HFFc6 (cell line): ENCODE measurements at places on chromosomes 2 and 18.

- no peak for DNase-seq
These were observed 42.5 kb downstream of the PIEZO2 start for GRCh38 chr18:11106894-11107293.

DNA sequence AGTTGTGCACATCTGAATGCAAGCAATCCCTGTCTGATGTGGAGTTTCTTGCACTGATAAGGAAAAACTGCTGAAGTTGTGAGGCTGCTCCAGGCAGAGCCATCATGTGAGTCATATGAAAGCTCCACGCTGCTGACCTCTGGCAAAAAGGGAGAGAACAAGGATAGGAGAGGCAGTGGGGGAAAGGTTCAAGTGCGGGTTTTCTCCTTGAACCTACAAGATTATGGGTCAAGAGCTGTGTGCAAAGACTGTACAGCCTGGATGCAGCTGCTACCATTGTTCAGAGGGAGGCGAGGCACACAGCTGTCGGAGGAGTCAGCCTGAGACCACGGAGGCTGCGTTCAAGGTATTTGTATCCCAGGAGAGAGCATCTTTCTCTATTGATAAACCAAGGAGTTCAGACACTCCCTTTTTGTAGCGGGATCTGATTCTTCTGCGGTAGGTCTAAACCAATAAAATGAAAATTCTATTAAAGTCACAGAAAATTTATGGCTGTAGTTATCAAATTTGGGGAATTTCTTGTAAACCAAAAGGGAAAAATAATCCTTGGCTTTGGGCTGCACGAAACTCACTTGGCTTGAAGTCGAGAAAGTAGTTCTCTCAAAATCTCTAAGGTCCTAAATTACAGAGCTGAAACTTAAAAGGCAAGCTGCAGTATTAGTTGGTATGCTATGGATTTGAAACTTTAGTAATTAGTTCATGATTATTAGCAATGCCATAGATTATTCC, at the start of gene CDK15:
Gene CDK15, plus strand, starts transcription at position 96 of the 729 bp plus-strand sequence. Its CDS starts 128 bp downstream, at position 224.
- peak; percentile 60 for DNase-seq

- DNase-seq, result peak; percentile 10
These were observed 72.9 kb downstream of the ZBTB7C start for GRCh38 chr18:48336332-48336731.

- no peak for DNase-seq
These were observed 72.6 kb downstream of the EPAS1 start for GRCh38 chr2:46369783-46370182.

- DNase-seq, result peak; percentile 43
These were observed 3.7 kb upstream of the BCL2L11 start for GRCh38 chr2:111116843-111117597.

DNA sequence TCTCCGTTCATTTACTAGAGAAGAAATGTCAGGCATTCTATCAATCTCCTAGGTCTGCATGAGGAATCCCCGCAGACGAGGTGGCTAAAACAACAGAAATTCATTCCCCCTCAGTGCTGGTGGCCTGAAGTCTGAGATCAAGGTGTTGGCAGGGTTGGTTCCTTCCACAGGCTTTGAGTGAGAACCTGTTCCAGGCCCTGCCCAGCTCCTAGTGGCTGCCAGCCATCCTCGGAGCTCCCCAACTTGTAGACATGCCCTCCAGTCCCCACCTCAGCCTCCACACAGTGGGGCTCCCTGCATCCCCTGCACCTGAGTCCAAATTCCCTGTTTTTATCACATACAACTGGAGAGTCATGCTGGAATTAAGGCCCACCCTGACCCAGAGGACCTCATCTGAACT, 145.3 kb upstream of the ALKAL2 start:
- no peak for DNase-seq

DNA sequence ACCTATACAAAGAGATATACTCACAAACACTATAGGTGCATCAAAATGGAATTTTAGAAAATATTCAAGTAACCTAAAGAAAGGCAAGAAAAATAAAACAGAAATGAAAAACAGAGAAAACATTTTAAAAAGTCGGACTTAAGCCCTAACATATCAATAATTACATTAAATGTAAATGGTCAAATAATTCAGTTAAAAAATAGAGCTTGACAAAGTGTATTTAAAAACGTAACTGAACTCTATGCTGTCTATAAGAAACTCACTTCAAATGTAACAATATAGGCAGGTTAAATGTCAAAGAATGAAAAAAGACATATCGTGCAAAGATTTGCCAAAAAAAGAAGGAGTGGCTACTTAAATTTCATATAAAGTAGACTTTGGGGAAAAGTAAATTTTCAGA, 163.9 kb downstream of the ACOXL start:
- DNase-seq, result no peak

DNA sequence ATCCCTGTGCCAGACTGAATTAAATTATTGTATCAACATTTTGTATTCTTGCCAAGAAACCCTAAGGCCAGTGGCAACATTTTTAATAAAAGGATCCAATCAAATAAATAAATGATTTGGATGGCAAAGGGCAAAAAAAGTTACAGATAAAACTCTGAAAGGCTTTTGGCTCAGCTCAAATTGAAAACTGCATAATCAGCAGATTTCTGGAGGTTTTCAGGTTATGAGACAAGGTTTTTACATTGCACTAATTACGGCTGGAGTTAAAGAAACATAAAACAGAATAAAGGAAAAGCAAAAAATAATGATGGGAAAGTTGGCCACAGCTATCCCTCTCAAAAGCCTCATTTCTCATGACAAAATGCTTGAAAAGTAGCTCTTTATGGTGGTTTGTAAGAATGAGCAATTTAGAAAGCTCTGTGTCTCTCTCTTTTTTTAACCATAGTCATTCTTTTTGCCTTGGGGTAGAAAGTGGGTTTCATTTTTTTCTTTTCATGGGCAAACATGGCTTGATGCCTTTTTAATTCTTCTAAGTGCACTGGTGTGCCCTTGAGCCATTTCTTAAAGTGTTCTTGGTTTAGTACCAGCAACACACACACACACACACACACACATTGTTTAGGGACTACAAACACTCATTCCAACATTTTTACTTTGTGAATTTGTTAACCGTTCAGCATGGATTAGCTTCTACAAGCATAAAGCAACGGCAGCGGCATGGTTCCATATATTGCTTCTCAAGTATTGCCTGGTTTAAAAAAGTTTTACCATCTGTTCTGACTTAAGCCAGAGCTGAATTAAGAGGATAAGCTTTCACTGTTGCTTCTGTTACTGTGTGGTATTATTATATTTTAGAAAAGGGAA, 747.1 kb upstream of the FSHR start:
- DNase-seq, result no peak

DNA sequence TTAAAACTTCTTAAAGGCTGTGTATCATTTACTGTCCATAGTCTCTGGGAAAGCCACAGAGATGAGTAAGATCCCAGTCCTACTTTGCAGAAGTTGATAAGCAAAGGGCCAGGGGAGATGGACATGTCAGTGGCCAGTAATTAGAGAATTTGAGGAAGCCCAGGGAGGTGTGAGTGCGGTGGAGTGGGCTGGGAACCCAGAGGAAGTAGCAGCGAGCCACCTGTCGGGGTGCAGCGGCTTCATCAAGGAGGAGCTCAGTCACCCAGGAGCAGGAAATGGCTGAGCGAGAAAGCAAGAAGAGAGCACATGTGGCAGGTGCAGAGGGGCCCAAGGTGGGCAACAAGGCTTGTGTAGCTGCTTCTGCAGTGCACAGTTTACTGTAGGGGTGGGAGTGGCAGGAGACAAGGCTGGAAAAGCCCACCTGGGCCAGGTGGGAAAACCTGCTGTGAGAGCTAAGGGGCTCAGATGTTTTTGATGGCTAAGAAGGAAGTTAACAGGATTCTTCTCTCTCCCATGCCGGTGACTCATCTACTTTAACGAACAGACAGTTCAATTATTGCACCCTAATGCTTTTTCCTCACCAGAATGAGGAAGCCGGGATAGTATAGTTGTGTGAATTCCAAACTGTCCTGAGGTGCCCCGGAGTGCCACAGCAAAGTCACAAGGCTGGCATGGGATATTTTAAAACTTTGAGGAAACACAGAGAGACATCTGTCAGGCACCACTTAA, 34.8 kb upstream of the MGAT5 start:
- no peak for DNase-seq

GRCh38 chr2:86225581-86225980, 26.3 kb downstream of the MRPL35 start:
- DNase-seq, result no peak

DNA sequence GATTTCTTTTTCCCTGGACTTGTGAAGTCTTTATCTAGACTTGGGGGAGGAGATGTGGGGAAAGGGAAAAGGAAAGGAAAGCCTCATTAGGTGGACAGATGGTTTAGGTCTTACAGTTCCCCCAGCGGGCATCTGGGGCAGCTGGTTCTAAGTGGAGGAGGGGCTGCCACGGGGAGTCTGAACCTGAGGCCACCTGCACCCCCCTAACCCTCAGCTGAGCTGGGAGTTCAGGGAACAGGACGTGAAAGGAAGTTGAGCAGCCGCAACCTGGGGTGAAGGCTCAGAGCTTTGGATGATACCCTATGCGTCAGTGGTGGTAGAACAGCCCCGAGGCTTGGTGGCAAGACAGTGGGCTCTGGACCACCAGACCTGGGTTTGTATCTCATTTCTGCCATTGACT, 26.8 kb downstream of the ITM2C start:
- no peak for DNase-seq

GRCh38 chr2:207428573-207428972, 101.2 kb upstream of the CREB1 start:
- DNase-seq, result no peak

DNA sequence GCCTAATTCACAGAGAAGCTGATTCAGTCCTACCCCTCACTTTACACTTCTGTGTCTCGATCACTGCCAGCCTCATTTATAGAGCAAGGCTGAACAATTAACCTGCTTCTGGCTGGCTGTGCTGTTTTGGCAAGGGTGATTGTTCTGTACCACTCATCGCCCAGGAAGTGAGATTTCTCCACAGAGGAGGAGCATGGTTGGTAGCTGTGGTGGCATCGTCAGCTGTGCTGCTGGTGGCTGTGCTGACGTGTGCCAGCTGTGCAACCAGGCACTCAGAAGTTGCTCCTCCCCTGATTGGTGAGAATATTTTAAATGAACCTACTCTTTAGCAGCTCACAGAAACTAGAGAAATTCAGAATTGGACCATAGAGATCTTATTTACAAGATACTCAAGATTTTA, 158.3 kb downstream of the EML6 start:
- DNase-seq, result no peak

DNA sequence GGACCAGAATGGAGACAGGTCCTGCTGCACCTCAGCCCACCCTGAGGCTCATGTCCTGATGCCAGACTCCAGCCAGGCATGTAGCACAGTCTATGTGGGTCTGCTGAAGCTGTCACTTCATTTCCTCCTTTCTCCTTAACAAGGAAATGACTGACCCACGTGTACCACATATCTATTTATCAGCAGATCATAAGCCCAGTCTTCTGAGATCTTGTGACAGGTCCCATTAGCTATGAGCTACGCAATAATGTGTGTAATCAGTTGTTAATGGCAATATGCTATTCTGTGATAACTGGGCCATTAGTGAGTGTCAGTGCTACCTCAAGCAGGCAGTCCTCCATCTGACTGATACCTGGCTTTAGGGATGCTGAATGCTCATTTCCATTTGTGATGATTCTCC, 615.3 kb downstream of the BCL11A start:
- no peak for DNase-seq

DNA sequence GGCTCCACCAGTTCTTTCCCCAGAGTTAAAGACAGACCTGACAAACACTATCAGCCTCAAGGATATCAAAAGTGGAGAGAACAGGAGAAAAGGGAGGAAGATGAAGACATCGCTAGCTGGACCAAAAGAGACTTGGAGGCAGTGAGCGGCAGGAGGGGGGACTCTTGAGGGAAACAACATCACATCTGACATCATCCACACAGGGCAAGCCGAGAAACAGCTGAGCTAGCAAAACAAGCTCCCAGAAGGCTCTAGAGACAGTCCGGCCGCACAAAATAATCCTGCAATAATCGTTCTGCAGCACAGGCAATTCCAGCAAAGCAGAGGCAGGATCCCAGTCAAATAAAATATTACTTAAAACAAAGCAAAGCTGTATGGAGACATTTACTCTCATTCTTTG, 239.8 kb downstream of the EN1 start:
- no peak for DNase-seq

DNA sequence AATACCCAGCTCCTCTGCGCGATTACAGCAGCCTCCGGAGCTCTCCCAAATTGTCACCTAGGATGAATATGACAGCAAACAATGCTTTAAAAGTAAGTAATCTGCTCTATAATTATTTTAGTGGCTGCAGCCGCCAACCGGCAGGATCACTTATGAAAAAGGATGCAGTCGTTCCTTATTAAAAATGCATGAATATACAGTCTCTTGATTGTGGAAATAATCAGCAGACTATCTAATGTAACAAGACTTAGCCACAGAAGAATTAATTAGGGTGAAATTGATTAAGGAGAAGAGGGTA, 71.8 kb upstream of the STPG4 start:
- DNase-seq, result no peak

DNA sequence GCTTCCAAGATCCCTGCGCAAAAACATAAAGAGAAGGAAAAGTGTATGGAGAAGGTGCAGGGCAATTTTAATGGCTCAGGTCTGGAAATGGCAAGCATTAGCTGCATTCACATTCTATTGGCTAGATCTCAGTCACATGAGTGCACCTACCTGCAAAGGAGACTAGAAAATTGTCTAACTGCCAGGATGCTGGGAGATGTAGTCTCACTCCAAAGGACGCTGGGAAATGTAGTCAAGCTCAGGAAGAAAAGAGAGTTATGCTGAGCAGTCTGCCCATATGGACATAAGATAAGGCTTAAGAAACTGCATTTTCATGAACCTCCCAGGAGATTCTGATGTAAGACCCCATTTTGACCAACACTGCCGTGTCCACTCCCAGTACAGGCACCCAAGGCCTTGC, 9.5 kb upstream of the KLHL29 start:
- no peak for DNase-seq

GRCh38 chr18:25842665-25843064, 247.7 kb downstream of the SS18 start:
- DNase-seq, result no peak
